ENCODE measurements at places on chromosomes 7 and 10.

DNA sequence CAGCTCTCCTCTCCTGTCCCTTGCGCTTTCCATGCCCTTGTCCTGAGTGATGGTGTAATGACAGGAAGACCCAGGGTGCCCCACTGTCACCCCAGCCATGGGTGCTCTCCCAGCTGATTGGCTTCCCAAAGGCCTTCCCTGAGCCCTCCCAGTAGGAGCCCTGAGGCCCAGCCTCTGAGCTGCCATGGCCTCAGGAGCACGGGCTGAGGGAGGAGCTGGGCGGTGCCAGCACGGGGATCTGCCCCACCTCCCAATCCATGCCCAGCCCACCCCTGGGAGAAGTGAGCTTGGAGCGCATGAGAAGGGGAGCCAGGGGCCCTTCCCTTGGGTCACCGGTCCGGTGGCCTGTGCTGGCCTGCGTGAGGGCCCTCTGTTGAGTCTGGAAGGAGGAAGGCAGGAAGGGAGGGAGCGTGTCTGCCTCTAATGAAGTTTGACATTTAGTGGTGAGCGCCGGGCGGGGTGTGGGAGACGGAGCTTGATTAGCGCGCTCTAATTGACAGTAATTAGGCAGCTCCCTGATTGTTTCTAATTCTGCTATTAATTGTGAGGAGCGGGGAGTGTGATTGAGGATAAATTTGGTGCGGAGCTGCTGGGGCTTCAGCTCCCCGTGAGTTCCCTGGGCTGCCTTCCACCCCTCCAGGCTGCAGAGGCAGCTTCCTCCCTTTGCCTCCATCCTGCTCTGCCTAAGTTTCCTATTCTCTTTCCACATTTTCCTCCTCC is 28.3 kb downstream of the GBX1 start:
- DNase-seq: no peak

DNA sequence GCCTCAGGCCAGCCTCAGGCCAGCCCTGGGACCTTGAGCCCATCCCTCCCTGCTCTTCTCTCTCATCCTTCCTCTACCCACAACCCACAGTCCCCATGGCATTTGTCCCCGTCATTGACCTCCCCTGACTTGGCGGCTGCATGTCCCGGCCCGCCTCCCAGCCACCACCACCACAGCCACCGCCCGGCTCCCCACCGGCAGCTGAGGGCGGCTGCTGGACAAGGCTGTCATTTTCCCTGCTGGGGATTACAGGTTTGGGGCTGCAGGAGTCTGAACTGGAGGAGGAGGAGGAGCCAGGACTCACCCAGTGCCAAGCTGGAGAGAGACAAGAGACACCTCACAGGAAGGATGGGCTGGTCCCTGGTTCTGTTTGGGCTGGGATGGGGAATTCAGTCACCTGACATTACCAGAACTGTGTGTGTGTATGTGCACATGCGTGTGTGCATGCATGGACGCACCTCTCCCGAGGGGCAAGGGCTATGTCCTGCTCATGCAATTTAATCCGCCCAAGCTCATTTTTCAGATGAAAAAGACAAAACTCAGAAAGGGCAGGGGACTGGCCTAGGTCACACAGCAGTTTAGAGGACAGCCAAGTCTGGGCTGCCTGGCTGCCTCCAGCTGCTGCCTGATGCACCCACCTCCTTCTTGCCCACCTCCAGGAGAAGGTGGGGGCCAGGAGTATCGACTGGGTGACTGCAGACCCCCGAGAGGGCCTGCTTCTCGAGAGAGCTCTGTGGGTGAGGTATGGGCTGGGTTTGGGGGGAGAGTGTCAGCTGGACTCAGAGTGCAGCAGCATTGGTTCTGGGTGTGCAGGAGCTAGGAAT is 113.1 kb downstream of the ZMIZ1 start:
- DNase-seq: no peak

DNA sequence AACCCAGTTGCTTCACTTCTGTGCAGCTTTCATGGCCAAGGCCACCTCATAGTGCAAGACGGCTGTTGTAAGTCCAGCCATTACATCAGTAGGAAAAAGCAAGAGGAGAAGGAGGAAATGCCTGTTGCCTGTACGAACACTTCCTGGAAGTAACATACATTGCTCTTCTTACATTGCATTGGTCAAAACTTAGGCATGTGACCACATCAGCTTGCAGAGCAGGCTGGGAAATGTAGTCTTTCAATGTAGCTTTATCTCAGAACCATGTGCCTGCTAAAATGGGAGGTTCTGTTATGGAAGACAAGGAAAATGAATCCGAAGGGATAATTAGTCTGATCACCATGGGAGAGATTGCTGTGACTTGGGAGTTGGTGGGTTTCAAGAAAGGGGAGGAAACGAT is 4.3 kb downstream of the SLC29A3 start:
- DNase-seq: no peak

DNA sequence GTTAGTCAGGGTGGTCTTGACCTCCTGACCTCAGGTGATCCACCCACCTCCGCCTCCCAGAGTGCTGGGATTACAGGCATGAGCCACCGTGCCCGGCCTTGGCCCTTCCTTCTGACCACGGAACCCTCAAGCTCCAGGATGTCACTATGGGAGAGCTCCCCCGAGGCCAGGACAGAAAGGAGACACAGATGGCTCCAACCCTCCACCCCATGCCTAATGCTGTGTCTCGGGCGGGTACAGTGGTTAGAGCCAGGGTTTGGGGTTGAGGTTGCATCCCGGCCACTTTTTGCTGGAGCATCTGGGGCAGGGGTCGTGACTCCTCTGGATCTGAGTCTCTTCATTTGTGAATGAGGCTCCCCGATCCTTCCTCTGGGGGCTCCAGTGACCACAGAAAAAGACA is 8.1 kb downstream of the MYL10 start:
- no peak for DNase-seq

GRCh38 chr7:2154121-2154520 is 78.6 kb downstream of the MAD1L1 start:
- DNase-seq: no peak

GRCh38 chr10:58994226-58995057 is 182.0 kb upstream of the PHYHIPL start:
- DNase-seq: no peak

DNA sequence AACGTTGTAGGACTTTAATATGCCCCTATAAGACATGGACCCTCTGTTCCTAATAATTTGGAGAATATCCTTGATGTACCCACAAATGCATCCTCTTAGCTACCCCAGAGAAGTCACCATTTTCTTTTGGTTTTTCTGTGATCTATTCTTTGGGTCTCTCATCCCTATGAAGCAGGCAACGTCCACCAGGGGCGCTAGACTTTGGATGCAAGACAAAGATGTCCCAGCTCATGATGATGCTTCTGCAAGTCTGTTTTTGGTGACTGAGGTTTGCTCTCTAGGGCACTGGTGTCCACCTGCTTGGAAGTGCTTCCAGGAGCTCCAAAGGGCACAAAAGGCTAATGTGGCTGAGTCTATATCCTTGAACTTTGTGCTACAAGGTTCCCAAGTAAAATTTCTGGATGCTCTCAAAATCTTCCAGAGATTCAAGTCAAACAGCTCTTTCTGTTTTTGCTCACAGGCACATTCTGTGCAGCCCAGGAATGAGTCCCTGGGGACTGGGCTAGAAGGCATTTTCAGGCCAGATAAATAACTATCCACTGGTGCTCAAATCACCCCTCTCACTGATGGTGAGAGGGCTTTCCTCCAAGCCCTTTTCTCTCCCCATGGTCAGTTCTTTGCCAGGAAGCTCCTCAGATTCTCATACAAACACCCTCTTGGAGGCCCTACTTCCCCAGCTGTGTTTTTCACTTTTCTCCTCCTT is 166.4 kb downstream of the C7orf25 start:
- DNase-seq: no peak

GRCh38 chr10:49769692-49770091 is 7.6 kb upstream of the OGDHL start:
- DNase-seq: no peak

DNA sequence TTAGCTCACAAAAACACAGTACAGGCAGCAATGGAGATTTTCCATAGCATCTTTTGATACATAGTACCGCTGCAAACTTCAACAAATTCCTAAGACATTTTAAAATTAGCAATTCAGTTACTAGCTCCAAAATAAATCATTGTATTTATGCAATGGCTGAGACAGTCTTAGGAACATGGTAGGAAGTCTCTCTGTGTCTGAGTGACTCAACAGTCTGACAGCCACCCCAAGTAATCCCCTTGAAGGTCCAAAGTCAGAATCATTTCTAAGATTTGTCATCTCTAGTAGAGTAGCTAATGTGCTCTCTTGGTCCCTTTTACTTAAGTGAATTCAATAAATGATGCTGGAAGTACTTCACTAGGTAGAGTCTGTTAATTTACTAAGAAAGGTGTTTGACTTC is 93.8 kb upstream of the NOBOX start:
- no peak for DNase-seq

DNA sequence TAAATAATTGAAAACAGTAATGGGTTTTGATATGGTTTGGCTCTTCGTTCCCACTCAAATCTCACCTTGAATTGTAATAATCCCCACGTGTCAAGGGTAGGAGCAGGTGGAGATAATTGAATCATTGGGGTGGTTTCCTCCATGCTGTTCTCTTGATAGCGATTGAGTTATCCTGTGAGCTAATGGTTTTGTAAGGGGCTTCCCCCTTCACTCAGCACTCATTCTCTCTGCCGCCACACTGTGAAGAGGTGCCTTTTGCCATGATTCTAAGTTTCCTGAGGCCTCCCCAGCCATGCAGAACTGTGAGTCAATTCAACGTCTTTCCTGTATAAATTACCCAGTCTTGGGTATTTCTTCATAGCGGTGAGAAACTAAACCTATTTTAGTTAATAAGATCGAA is 551.7 kb upstream of the POT1 start:
- DNase-seq: no peak

DNA sequence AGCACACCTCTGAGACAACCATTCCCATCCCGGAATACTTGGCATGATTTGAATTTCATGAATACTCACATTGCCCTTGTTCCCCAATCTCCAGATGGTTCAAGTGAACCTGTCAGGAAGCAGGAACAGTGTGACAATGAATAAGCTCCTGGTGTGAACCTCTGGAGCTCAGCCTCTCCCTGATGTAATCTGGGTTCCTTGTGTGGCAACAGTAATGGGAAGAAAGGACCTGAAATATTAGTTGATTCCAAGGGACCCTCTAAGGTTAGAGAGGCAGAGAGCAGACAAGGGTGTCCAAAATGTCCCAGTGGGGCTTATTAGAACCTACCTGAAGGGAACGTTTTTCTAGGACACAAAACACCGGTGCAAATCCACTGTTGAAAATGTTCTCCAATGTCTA is 8.5 kb downstream of the OR2A7 start:
- no peak for DNase-seq

GRCh38 chr7:87170828-87171227 is 18.6 kb downstream of the DMTF1 start:
- DNase-seq: no peak

Data from left kidney (tissue), 8 donors.